Activated T-cell treated with anti-CD3 and anti-CD28 coated beads, Interleukin-2, amount 50 U/mL, for 1 hour (primary cell): ENCODE measurements at places on chromosomes 3 and 15.

GRCh38 chr15:73558529-73558928 is 74.7 kb downstream of the NPTN start:
- no peak for DNase-seq

DNA sequence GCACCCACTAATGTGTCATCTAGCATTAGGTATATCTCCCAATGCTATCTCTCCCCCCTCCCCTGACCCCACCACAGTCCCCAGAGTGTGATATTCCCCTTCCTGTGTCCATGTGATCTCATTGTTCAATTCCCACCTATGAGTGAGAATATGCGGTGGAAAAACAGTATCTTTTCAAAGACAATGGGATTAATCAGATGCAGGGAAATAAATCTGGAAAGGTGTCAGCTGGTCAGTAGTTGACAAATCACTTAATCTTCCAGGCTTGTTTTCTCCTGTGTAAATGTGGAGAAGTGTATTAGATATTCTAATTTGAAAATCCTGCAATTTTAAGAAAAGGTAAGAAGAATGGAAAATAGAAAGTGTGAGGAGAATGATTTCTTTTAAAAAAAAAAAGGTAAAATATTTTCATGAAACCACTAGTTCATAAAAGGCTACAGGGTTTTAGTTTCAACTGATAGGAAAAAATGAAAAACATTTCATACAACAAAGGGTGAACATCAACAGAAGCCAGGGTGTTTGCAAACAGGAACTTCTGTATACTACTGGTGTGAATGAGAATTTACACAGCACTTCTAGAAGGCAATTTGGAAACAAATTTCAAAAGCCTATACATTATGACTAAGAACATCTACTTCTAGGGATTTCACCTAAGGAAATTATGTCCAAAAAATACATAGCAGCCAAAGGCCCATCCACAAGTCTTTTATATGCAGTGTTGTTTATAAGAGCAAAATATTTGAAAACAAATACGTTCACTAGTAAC is 113.5 kb downstream of the CBLB start:
- no peak for DNase-seq

GRCh38 chr3:125067225-125067624 is 11.4 kb upstream of the HEG1 start:
- DNase-seq, result no peak

DNA sequence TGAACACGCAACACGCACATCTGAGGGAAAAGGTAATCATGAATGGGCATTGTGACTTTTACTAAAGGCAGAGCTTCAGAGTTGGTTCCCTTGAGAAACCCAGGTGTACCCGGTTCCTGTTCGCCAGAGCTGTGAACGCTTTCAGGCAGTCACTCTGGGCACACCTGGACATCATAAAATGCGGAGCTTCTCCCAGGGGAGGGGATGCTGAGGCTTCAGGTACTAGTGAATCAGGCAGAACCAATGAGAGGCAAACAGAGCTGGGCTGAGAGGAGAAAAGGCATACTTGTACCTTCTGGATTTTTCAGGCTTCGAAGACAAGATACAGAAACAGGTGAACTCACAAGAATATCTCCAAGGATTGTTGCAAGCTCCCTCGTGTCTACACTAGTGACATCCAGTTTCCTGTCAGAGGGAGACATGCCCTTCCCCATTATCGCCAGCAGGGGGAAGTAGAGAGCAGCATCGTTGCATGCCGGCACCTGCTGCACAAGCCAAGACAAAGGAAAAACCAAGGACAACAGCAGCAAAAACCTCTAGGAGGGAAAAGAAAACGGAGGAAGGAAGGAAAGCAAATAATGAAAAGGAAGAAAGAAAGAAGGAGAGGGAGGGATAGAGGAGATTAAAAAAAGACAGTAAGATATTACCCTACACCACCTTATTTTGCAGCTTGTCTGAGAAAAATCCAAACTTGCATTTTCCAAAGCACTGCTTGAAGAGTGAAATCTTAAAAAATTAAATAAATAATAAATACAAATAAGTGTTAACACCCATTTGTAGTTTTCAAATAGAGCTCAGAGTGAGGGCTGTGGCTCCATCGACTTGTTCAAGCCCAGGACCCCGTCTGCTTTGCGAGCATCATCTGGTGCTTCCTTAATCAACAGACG is 2.0 kb downstream of the AHSG start:
- peak; percentile 74 for DNase-seq

- DNase-seq, result no peak
Observed at GRCh38 chr15:68286256-68286655, 8.7 kb downstream of the FEM1B start.

DNA sequence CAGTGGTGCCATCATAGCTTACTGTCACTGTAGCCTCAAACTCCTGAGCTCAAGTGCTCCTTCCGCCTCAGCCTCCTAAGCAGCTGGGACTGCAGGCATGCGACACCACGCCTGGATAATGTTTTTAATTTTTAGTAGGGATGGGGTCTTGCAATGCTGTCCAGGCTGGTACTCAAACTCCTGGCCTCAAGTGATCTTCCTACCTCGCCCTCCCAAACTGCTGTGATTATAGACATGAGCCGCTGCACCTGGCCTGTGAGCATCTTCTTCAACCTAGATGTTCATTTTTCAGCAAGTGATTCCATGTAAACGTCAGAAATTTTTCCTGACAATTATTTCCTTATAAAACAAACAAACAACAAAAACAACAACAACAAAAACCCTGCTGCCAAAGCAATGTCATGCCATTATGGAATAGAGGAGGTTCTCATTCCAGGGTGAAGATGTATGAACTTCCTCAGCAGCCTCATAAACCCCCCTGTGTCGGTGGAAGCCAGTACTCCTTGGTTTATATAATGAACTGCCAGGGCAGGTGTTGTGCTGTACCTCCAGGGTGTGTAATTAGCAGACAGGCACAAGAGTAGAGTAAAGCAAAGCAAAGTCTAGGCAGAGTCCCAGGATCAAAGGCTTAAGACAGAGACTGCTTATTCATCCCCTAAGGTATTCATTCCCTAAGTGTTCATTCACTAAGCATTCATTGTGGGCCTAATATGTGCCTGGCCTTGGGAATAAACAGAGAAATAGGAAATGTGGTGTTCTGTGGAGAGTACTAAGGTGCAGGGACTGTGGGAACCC is 44.6 kb downstream of the NR2C2 start:
- no peak for DNase-seq

GRCh38 chr15:86203462-86203861 is 123.8 kb downstream of the AGBL1 start:
- no peak for DNase-seq

DNA sequence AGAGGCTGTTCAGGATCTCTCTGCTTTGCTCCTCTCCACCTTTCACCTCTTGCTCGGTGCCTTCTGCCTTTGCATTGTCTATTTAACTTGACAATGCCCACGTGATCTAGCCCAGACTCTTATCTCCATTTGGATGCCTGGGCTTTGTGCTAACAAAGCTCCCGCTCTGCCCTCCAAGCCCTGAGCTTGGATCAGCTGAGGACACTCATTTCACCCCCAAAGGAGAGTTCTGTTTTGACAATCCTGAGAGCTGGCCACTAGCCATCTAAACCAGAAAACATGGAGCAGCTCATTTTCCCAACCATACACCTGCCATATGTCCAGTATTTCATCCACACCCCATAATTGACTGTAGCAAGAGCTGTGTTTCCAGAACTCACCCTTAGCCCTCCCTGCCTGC is 12.8 kb downstream of the GPR176 start:
- no peak for DNase-seq

DNA sequence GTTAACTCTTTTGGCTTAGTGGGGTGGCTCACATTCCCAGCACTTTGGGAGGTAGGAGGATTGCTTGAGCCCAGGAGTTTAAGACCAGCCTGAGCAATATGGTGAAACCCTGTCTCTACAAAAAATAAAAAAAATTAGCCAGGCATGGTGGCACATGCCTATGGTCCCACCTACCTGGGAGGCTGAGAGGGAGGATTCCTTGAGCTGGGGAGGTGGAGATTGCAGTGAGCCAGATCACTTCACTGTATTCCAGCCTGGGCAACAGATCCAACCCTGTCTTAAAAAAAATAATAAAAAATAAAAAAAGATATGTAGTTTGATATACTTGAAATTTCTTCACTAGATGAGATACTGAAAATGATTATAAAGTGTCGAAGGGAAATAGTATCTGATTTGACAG is 178.8 kb downstream of the TCF12 start:
- DNase-seq, result no peak

GRCh38 chr3:154244644-154245043 is 79.6 kb downstream of the DHX36 start:
- DNase-seq, result no peak

DNA sequence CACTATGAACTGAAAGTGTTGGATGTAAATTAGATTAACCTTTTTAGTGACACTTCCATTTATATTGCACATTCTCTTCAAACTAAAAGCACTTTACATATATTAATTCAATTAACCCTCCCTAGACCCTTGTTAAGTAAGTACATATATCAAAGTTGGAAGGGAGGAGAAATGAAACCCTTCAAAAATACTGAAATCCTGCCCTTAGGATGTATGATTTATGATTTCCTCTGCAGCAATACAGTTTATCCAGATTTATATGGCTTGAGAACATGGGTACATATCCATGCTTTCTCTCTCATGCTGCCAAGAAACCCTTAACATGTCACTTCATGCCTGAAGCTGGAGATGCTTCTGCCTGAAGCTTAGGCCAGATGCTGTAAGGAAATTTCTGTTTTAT is 11.0 kb downstream of the CLSTN2 start:
- DNase-seq, result no peak

- DNase-seq, result no peak
Observed at GRCh38 chr3:123412076-123412475, 36.8 kb downstream of the ADCY5 start.

GRCh38 chr15:71807125-71807629 is 3.2 kb upstream of the NR2E3 start:
- no peak for DNase-seq

GRCh38 chr3:54865316-54865715 is 62.5 kb downstream of the LRTM1 start:
- DNase-seq, result no peak

GRCh38 chr3:107297597-107297996 is 79.6 kb upstream of the CCDC54 start:
- DNase-seq, result no peak

DNA sequence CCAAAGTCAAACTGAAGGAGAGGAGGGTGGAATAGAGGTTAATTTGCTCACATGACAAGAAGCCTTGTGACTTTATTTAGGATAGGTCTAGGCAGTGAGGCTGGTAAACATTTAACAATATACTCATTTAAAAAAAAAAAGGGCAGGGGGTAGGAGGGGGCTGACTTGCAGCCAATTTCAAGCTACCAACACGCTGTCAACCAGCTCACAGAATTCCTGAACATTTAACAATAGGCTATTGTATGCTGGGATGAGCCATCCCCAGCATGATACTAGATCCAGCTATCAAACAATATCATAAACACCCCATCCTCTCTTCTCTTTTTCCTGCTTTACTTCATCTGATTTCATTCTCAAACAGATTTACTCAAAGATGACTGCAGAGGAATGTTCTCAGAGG is 1096.3 kb upstream of the CFAP20DC start:
- DNase-seq, result no peak

- DNase-seq, result no peak
Observed at GRCh38 chr3:11165476-11165875, 11.2 kb downstream of the HRH1 start.

DNA sequence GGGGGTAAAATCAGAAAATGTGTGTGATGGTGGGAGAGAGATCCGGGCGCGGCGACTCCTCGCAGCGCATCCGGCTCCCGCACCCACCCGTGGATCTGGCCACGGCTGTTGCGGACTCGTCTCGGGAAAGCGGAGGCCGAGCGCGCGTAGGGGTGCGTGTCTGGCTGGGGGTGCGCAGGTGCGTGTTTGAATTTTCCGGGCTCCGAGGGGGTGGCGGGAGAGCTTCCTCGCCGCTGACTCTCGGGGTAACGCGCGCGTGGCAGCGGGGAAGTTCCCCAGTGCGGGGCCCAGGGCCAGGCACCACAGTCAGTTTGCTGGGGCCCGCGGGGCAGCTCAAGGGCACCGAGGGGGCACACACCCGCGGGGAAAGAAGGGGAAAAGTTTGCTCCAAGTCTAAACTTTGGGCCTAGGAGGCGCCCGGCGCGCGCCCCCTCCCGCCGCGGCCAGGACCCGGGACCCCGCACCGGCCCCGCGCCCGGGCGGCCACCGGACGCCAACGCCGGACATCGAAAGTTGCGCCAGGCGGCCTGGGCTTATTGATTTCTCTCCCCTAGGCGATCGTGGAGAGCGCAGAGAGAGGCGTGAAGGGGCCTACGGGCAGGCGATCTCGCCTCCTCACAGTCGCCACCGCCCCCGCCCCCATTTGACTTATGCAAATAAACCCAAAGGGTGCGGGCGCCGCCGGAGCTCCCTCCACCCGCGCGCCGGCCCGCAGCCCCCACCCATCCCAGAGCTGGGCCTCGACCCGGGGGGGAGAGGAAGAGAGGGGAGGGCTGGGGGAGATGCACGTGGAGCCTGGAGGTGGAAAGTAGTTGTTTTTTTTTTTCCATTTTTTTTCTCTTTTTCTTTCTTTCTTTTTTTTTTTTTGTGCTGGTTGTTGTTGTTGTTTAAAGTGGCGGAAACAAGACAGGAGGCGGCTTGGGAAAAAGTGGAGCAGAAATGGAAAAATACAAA is 639 bp downstream of the FOXP1 start:
- peak; percentile 70 for DNase-seq

- no peak for DNase-seq
Observed at GRCh38 chr3:45553469-45553974, 41.0 kb upstream of the LIMD1 start.

GRCh38 chr15:25730918-25731317 is 132.2 kb downstream of the ATP10A start:
- DNase-seq, result no peak

- DNase-seq, result no peak
Observed at GRCh38 chr3:94066506-94067500, 3.9 kb downstream of the NSUN3 start.

DNA sequence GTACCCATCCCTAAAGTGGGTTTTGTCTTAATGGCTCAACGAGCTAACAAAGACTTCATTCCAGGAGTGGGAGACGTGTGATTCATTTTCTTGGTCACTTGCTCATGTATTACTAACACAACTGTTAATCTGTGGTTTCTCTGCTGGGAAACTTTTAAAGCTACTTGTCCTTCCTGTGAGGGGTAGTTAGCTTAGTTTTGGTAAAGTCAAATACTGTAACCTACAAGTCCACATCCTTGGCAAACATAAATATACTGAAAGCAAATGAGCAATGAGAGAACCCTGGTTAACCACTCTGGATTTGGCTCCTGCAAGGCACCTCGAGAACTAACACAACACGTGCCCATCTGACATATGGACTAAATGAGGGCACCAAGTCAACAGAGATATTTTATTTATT is 19.9 kb downstream of the NOX5 start:
- no peak for DNase-seq

DNA sequence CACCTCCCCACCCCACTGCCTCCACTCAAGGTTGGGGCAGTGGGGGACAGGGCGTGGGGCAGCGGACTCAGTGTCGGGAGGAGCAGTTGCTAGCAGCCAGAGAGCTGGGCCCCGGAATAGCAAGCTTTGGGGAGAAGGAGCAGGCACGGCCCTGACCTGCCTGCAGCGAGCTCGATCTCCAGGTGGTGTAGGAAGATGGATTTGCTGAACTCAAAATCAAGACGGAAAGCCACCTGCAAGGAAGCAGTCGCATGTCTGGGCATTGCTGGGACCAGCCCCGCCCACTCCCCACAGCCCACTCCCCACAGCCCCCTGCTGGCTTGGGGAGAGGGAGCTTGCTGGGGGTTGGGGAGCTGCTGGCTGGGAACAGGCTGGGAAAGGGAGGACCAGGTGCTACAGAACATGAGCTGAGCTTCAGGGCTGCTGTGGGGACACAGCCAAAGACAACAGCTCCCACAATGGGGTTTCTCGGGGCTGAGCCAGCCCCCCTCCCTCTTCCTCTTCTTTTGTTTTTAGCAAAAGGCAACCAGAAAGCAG is 38.0 kb downstream of the FEM1B start:
- DNase-seq, result peak; percentile 11

- DNase-seq, result no peak
Observed at GRCh38 chr3:149407898-149408297, 30.4 kb upstream of the TM4SF1 start.
